ENCODE measurements at places on chromosomes 4 and X.

DNA sequence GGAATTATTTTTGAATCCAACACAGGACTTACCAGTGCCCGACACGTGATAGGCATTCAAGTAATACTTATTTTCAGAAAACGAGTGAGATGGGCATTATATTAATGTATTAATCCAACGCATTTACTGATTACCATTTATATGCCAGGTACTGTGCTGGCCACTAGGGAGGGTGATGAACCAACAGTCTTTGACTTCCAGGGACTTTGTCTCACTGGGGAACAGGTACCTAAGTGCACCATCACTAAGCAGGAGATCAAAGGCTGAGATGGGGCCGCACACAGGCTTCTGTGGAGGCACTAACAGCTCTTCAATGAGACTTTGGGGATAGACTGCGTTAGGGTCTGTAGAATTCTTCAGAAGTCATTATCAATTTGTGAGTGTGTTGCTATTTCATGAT lies 5.7 kb upstream of the TADA2B start:
- no peak for DNase-seq

- no peak for DNase-seq
These were observed 21.7 kb downstream of the CLOCK start for GRCh38 chr4:55524844-55525571.

DNA sequence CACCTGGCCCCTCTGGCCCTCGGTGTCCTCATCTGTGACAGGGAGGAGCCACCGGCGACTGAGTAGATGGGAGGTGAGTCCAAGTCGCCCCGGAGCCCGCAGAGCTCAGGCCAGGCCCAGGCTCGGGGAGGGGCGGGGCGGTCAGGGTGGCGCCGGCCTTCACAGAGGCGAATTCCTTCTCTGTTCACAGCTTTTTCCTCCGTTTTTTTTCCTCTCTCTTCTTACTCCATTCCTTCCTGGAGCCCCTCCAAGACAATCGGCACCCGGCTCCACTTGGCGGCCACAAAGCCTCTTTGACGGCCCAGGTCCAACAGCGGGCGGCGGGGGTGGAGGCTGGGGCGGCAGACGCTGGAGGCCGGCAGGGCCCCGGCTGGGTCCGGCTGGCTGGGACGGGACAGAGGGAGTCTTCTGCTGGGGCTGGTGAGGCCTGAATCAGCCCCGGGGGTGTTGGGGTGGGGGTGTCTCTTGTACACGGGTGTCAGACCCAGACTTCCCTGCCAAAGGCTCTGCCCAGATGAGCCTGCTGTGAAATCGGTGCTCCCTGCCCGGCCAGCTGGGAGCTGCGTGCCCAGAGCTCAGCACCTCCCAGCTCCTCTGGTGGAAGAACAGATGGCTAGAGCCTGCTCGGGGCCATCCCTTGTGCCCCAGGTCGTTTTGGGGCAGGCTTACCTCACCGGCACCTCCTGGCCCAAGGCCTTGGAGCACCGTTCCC lies 22.6 kb downstream of the FGFRL1 start:
- DNase-seq, result no peak

- peak; percentile 47 for DNase-seq
These were observed 78.2 kb downstream of the AFAP1 start for GRCh38 chr4:7861440-7861881.

- DNase-seq, result no peak
These were observed 21.8 kb downstream of the UPRT start for GRCh38 chrX:75295641-75296040.

- no peak for DNase-seq
These were observed 187.0 kb downstream of the AFAP1 start for GRCh38 chr4:7752649-7753048.

GRCh38 chr4:88788895-88789294 lies 91.3 kb upstream of the NAP1L5 start:
- no peak for DNase-seq

DNA sequence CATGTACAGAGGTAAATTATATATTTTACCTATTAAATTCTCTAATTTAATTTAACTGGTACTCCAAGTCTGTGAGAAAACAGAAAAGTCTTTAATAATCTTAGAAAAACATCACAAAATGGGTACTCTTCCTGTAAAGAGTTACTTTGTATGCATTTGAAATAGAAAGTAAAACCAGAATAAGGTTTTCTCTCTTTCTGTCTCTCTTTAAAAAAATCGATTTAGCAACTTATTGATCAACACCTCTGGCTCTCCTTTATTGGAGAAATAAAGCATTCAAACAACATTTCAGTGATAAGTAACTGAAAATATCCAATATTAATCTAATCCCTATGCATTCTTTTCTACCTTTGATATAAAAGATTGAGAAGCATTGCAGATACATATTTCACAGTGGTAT lies 27.4 kb downstream of the ATOH1 start:
- DNase-seq, result no peak

DNA sequence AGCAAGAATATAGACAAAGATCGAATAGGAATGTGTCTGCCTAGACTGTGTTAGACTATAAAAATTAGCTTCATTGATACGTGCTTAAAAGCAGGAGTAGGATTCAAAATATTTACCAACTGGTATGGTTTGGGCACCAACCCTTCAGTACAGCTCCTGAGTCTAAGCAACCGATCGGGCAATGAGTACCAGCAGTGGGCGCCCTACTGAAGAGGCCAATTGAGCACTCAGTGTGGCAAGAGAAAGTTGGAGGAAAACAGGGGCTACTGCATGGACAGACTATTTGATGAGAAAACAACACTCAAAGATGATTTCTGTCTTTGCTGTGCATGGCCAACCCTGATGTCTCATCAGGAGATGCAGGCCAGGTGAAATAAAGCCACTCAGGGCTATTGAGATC lies 176.0 kb upstream of the NWD2 start:
- no peak for DNase-seq

GRCh38 chr4:150794706-150795105 lies 212.8 kb downstream of the MAB21L2 start:
- no peak for DNase-seq

DNA sequence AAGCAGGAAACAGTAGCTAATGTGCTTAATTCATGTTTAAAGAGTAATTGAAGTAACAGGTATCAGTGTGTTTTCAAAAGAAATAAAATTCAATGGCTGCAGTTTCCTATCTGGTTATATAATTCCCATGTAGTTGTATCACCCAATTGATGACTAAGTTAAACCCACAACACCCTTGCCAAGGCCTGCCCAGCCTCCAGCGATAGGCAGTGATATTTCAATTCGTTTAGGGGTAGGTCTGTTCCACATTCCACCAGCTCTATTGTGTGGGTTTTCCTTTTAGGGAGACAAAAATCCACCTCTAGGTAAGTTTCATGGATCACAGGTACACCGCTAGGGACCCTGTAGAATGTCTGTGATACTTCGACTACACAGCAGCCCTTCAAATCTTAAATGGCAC lies 24.7 kb upstream of the MXRA5 start:
- no peak for DNase-seq

Measured in lung microvascular endothelial cell (primary cell).